ENCODE measurements at places on chromosomes 6 and 20.

- DNase-seq, result no peak
These were observed 368.3 kb upstream of the BTBD3 start for GRCh38 chr20:11549172-11550103.

DNA sequence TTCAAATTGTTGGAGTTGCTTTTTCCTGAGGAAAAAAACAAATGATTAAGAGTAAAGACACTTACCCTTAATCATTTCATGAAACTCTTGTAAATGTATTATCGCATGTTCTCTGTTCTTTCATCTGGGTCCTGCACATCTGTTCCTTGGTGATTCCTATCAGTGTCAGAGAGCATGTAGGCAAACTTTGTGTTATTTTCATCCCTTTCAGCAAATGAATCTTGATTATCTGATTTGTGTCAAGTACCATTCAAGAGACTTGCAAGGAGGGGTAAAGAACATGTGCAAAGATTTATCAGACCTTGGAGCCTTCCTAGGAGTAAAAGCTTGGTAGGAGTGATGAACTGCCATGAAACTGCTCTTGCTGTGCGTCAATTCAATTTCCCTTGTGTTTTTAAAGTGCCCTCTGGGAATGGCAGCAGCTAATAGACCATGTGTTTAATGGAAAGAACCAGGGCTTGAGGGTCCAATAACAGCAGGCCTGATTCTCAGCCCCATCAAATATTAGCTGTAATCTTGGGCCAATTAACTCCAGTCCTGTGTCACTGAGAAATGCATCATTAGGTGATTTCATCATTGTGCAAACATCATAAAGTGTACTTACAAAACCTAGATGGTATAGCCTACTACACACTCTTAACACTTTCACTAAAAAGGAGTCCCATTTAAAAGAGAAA is 118.9 kb upstream of the CEP85L start:
- DNase-seq, result no peak

DNA sequence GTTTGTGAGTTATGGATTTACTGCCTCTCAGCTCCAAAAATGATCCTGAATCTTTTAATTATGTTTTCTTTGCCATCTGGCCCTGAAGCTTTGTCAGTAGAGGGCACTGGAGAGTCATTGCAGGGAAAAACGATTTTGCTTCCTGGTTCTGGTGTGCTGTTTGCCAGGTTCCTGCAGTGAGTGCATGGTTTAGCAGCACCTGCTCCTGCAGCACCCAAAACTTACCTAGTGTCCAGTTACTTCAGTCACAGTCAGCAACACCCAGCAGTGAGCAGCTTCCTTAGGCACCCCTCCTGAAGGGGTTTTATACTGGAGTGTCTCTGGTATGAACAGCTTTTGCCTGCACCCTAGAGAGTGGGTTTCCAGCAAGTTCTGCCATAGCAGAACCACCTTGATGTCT is 6.0 kb upstream of the TRIM26 start:
- DNase-seq, result peak; percentile 75

GRCh38 chr6:6837541-6838080 is 249.1 kb downstream of the LY86 start:
- DNase-seq, result no peak

GRCh38 chr6:156994215-156995076 is 217.3 kb downstream of the ARID1B start:
- DNase-seq, result no peak

- DNase-seq, result no peak
These were observed 89.6 kb downstream of the MRAP2 start for GRCh38 chr6:84123186-84123585.

DNA sequence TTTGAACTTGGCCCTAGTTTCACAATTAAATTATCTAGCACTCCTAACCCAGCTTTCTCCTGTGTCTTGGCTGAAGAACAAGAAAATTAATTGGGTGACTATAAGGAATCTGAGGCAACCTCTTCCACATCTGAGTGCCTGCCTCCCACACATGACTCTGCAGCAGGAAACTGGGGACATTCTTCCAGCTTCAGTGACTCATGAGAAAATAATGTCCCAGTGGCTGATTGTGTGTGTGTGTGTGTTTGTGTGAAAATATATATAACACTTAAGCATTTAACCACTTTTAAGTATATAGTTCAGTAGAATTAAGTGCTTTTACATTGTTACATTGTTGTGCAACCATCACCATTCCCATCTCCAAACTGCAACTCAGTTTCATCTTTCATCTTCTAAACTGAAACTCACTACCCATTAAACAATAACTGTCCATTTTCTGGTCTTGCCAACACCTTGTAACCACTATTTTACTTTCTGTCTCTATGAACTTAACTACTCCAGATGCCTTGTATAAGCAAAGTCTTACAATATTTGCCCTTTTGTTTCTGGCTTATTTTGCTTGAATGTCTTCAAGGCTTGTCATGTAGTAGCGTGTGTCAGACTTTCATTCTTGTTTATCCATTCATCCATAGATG is 8.7 kb downstream of the TRIM38 start:
- DNase-seq, result no peak

GRCh38 chr6:7129784-7130569 is 22.2 kb downstream of the RREB1 start:
- DNase-seq, result no peak

- no peak for DNase-seq
These were observed 90.7 kb downstream of the TRMT6 start for GRCh38 chr20:5859608-5860007.

GRCh38 chr6:35919085-35919826 is 1.6 kb downstream of the SRPK1 start:
- DNase-seq, result peak; percentile 45

GRCh38 chr20:1979106-1979778 is 14.6 kb downstream of the PDYN start:
- no peak for DNase-seq

DNA sequence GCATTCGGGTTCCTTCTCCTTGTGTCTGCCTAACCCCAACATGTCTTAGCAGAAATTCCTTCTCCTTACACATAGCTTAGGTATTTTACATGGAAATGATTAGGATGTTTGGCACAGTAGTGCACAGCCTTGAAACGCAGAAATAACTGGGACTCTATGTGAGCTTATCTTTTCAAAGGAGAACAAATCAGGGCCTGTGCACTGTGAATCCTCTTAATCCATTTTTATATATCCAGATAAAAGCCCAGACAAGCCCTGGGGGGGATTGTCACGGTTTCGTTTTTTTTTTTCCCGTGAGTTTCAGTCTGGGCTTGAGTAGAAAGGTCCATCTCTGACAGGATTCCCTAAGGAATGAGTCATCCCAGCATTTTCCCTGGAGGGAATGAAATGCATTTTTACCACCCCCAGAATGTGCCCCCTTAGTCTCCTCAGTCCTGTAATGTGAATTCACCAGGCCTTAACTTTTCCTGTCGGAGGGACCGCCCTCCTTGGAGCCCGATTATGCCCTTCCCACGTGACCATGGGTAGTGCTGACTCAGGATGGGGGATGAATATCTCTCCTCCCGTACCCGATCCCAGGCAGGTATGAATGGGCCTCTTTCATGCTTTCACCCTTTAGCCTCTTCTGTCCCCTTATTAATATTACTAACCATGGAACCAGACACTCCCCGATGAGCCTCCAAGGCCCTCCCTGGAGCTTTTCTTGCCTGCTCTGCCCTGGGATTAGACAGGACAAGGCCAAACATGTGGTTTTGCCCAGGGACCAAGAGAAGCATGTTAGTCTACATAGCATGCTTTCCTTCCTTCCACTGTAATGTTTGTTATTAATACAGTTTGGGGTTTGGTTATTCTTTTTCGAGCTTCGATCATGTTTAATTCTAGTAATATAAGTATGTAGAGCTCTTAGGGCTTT is 23.9 kb upstream of the NAA20 start:
- DNase-seq, result no peak

- DNase-seq, result no peak
These were observed 99.2 kb downstream of the EDN3 start for GRCh38 chr20:59399426-59400099.

DNA sequence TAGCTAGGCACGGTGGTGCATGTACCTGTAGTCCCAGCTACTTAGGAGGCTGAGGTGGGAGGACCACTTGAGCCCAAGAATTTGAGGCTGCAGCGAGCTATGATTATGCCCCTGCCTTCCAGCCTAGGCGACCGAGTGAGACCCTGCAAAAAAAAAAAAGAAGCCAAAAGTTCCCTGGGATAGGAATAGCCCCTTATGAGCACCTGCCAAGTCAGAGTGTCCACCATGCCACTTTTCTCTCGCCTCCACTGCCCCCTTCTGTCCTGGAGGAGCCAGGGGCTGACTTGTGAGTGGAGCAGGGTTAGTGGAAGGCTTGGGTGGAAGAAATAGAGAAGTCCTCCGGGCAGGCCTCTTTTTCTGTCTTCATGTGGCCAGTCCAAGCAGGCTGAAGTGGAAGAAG is 12.1 kb upstream of the DDX27 start:
- DNase-seq, result peak; percentile 37

DNA sequence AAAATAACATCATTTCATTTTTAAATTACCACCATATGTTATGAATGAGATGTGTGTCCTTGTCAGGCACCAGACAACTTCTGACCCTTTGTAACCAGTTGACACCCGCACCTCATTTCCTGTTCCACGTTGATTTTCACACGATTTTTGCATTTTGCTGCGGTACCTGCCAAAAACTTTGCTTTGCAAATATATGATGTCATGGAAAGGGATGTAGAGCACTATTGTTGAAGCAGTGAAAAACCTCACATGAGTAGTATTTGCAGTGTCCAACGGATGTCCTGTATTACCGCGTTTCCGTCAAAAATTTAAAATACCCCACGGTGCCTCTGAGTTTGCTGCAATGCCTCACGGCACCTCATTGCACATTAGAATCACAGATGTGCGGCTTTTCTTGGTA is 115.6 kb downstream of the MTHFD1L start:
- DNase-seq, result peak; percentile 65

GRCh38 chr20:46174469-46175126 is 56.5 kb downstream of the CD40 start:
- peak; percentile 96 for DNase-seq

DNA sequence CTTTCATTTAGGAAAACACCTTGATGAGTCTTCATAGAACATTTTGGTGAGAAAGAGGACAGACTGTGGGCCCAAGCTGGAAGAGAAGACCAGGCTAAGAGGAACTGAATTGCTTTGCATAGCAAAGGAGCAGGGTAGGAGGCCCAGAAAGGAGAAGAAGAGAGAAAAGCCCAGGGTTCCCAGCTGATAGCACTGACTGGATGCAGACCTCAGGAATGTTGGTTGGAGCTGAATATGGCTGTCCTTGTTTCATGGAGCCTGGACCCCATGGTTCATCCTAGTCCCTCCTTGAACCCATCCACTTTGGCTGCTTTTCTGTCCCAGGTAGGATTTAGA is 18.0 kb upstream of the ZFAND3 start:
- no peak for DNase-seq

DNA sequence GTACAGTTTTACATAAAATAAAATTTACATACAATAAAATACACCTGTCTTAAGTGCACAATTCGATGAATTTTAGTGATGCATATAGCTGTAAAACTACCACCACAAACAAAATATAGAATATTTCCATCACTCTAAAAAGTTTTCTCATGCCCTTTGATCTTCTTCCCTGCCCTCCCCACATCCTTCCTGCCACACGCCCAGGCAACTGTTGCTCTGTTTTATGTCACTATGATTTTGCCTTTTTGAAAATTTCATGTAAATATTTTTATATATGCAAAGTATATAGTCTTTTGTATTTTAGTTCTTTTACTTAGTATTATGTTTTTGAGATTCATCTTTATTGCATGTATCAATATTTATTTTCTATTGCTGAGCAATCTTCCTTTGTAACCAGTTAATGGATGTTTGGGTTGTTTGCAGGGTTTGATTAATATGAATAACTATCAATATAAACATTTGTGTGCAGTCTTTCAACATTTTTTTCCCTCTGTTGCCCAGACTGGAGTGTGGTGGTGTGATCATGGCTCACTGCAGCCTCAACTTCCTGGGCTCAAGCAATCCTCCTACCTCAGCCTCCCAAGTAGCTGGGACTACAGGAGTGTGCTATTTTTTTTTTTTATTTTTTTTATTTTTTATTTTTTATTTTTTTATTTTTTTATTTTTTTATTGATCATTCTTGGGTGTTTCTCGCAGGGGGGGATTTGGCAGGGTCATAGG is 23.8 kb upstream of the SAMHD1 start:
- no peak for DNase-seq

- DNase-seq, result peak; percentile 41
These were observed 33.7 kb upstream of the ZBP1 start for GRCh38 chr20:57653910-57654309.

GRCh38 chr6:165071906-165072305 is 237.5 kb downstream of the C6orf118 start:
- DNase-seq, result no peak

- peak; percentile 44 for DNase-seq
These were observed at the start of gene PRSS35 for GRCh38 chr6:83511901-83512681. TSS of gene PRSS35 (plus strand) at chr6:83512534. CDS start at chr6:83523442, 10,908 bp downstream.

DNA sequence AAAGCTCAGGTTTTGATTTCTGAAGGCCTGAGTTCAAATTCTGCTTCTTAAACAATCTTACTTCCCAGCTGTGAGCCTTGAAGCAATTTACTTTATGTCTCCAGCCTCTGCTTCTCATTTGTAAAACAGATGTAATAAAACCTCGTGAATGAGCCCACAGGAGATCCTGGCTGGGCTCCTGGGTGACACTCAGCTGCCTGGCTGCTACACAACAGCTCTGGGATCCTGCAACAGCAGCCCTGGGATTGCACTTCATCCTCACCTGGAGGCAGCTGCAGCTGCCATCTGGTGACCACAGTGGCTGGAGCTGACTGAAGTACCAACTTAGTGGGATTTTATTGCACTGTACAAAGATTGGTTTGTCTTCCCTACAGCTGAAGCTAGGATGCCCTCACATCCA is 98.6 kb downstream of the NDUFAF5 start:
- no peak for DNase-seq

DNA sequence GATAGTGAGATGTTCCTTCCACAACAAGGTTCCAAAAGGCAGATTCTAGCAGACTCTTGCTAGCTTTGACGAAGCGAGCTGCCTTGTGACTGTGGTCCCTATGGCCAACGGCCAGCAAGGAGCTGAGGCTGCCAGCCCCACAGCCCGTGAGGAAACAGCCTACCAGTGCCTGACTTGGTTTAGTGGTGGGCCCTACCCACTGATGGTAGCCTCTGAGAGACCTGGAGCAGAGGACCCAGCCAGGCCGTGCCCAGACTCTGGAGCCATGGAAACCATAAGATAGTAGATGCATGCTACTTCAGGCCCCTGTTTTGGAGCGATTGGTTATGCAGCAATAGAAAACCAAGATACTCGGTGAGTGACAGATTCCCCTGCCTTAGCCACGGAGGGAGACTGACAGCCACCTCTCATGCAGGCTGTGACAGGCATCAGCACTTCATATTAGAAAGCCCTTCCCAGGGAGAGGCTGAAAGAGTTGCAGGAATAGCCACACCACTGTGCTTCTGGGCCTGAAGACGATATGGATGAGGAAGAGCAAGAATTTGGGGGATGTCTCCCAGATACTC is 19.2 kb downstream of the PSMG4 start:
- no peak for DNase-seq

- no peak for DNase-seq
These were observed 280.5 kb upstream of the MMS22L start for GRCh38 chr6:97563529-97563928.

GRCh38 chr6:161141173-161141572 is 132.7 kb downstream of the AGPAT4 start:
- no peak for DNase-seq

DNA sequence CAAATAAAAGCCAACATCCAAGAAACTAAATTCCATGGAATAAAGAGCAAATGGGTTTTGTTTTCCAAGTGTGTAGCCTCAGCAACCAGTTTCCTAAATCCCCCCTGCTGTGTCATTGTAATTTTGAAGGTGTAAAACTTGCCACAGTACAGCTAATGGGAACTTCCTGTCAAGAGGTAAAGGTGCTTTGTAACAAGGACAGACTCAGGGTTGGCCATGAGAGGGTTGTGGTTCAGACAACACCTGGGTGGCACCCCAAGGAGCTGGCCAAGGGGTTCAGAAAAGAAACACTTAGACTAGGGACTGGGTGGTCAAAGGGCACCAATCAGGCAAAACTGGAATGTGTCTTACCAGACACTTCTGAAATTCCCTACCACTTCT is 52.4 kb upstream of the LYRM2 start:
- DNase-seq, result no peak
